ENCODE measurements at places on chromosomes 4 and X.

DNA sequence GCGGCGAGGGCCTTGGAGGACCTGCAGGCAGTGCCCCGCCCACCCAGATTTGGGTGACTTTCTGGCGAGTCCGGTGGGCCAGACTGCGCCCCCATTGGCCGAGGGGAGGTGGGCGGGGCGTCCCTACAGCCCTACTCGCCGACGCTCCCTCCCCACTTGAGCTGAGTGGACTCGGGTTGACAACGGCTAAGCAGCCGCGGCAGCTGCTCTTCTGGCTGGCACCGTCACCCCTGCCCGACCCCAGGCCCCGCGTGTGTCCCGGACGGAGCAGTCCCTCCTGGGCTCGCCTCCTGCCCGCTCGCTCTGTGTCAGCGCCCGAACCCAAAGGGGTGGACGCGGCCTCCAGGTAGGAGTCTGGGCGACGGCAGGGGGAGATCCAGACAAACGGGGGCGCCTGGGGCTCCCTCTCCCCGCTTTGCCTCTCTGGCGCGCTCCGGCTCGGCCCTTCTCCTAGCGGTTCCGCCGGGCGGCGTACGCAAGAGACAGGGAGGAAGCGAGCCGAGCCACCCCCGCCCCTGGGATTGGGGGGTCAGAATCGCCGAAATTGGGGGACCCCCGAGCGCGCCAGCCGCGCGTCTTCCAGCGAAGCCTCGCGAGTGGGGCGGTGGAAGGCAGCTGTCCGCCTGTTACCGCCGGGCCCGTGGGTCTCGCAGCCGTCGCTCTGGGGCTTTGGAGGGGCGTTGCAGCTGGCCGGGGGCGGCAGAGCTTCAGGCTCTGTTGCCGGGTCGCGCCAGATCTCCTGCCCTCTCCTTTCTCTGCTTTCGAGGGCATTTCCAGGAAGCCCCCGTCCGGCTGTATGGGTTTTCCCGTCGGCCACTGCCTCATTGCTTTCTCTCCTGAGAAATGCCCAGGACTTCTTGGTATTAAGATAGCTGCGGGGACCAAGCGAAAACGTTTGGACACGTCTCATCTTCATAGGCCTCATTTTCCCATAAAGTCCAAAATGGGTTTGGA is 46.3 kb downstream of the STARD8 start:
- DNase-seq, result peak; percentile 90

- DNase-seq, result no peak
These were observed 295.9 kb downstream of the SMARCA1 start for GRCh38 chrX:129227366-129227765.

DNA sequence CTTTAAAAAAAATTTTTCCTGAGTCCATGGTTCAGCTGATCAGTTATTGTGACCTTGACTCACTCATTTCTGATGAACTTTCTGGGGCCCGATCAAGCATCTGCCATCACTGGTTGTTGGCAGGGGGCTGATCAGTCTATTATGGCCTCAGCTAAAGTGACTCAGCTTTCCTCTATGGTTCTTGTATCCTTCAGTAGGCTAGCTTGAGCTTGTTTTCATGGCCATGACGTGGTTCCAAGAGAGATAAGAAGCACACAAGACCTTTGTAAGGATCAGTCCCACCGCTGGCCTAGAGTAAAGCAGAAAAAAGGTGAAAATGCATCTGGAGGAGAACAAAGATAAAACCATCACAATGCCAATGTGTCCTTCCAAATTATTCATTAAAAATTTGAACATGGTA is 29.8 kb upstream of the EPGN start:
- no peak for DNase-seq

GRCh38 chrX:72694170-72694569 is 19.9 kb downstream of the PHKA1 start:
- DNase-seq, result no peak

DNA sequence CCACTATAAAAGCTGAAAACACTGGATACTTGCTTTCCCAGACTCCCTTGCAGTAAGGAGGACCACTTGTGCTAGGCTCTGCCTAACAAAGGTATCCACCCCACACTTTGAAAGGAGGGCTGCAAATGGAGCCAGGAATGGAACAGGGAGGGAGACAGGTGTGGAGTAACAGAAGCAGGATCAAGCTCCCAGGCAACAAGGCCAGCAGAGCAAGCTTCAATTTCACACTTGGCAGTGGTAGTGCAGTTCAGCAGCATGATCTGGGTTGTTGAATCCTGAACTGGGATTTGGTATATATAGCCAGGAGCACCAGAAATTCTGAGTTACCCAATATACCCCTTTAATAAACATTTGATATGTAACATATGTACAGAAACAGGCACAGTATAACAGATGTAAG is 9.8 kb downstream of the LAMP2 start:
- DNase-seq, result no peak

DNA sequence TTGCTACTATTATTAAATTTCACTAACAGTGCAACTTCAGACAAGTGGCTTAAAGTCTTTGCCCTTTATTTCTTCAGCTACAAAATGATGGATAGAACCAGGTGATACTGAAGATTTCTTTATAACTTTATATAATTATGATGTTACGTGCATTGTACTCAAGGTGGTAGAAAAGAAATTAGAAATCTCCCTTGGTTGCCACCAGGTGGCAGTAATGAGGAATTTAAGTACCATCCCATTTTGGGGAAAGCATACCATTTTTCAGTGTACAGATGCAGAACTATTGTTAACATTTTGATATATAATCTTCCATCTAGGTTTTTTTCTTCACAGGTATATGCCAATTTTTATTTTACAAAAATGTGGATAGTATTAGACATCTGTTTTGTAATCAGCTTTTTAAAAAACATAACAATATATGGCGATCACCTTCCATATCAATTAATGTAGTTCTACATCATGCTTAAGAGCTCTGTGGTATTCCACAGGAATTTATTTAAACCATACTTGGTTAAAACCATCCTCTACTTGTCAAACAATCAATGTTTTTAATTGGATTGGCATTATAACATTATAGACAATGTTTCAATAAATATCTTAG is 37.7 kb upstream of the RAB33B start:
- DNase-seq, result peak; percentile 38

GRCh38 chrX:135697601-135698000 is 15.8 kb upstream of the CT45A1 start:
- DNase-seq, result no peak

Measured in SK-N-SH (cell line).